ENCODE measurements at places on chromosomes 5 and 9.

GRCh38 chr5:147813696-147814095, 17.8 kb downstream of the SPINK1 start:
- no peak for DNase-seq

DNA sequence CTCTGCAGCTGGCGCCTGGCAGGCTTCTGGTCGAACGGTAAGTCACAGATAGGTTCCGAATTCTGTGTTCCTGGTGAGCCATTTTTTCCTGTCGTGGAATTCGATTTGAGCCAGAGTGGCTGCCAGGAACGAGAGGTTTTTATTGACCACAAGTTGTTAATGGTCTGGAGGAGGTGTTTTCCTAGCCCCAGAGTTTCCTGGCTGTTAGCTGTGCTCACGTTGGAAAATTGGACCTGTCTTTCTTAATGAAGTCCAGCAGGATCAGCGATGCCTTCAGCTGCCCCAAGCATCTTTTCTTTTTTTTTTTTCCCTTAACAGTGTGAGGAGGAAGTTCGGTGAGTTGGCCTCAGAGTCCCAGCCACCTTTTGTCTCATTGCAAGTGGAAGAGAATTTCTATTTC, 62.9 kb downstream of the COL5A1 start:
- no peak for DNase-seq

GRCh38 chr5:4831325-4831724, 308.8 kb upstream of the ADAMTS16 start:
- DNase-seq: no peak

DNA sequence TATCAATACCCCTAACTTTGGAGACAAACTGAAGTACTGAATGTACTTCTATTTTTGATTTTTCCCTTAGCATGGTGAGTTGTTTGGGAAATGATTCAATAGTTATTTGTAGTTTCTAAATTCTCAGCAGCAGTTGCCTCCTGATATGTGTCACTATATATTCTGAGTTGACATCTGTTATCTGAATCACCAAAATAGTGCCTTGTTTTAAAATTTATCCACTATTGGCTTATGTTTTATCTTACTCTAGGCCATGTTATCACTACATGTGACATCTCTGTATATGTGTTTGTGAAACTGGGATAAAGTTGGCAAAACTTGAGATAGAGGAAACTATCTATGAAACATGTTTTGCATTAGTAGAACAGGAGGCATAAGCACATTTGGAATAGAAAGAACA, 317.6 kb downstream of the TLE4 start:
- no peak for DNase-seq

- DNase-seq: no peak
Observed at GRCh38 chr9:31210978-31211570, 1173.4 kb upstream of the ACO1 start.

DNA sequence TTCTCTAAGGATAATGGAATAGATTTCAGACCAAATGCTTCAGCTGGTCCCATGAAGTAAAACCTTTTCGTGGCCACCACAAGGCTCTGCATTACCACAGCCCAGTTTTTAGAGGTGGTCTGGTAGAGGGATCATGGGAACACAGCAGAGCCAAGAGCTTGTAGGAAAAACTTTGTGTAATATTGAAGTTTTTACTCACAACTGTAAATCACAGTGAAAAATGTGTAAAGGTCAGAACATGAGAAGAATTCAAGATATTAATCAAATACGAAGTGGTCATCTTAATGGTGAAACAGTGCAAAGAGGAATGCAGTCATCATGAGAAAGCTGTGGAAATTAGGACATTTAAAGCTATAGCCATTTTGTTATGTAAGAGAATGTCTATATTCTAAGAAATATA, 197.5 kb downstream of the NPR3 start:
- no peak for DNase-seq
